NCI-H345 (cell line): ENCODE measurements at places on chromosomes 2 and 18.

DNA sequence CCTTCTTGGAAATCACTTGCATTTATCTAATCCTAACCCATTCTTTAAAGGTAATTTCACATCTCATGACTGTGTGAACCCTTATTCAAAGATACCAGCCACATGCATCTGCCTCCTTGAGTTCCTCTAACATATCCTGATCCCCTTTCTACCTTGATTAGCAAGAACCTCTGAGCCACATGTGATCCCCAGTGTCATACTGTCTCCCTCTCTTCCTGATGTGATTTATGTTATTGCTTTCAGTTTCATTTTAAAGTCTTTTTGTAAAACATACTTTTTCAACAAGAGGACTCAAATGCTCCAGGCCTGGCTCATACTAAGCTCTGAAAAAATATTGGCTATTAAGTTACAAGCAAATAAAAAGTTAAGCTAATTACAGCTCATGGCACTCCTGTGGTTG is 470.1 kb downstream of the DLGAP1 start:
- DNase-seq: no peak

- peak; percentile 52 for DNase-seq
These were observed 13.2 kb upstream of the DNAJC27 start for GRCh38 chr2:24984912-24985311.

DNA sequence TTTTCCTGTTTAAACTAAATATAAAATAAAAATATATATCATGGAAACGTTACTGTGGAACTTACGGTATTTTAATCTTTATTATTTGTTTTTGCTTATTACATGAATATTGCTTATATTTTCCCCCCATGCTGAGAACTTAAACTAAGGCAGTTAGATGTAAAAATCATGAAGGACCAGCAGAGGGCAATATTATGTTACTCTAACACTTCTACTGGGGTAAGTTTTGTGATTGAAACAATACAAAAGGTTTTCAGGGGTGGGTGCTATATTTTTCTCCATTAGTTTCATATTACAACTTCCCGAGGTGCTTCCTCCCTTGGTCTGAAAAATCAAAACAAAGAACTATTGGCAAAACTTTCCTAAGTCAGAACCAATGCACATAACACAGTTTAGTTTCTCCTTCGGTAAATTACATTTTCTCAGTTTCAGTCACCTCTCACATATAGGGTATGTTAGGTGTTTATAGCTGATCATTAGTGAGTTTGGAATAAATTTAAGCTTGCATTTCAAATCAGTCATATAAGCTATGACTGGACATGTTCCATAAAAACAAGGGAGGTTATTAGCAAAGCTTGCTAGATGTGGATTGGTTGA is 54.8 kb downstream of the ZNF407 start:
- peak; percentile 43 for DNase-seq

DNA sequence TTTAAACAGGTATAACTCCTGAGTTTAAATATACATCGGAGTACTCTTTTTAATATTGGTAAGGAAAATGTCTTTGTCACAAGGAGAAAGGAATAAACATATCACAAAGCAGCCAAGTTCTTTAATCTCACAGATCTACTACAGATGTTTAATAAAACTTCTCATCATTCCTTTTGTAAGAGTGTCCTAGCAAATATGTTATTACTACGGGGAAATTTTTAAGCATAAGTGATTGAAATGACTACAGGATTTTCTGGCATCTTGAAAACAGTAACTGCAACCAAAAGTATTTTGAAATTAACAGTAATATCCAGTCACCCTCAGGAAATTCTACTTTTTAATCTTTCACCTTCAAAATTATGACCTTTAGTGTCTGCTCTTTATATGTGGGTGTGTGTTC is 403.1 kb downstream of the IRS1 start:
- no peak for DNase-seq

GRCh38 chr2:40360652-40361051 is 91.2 kb downstream of the SLC8A1 start:
- DNase-seq: no peak

DNA sequence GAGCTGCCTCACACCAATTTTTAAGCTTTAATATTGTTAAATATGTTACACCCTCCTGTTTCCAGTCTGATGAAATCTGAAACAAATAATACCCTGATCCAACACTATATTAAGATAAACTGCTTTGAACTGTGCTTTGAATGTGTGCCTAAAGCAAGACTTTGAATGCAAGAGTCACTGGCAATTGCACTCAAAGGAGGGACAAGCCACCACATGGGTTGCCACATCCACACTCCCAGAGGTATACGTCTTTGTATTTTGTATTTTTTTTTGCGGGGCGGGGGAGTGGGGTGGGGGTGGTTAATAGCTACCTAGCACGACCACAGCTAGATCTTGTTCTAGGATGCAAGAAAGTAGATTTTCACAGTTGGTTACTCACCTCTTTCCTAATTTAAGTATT is 1.8 kb upstream of the ZEB2 start:
- DNase-seq: no peak

DNA sequence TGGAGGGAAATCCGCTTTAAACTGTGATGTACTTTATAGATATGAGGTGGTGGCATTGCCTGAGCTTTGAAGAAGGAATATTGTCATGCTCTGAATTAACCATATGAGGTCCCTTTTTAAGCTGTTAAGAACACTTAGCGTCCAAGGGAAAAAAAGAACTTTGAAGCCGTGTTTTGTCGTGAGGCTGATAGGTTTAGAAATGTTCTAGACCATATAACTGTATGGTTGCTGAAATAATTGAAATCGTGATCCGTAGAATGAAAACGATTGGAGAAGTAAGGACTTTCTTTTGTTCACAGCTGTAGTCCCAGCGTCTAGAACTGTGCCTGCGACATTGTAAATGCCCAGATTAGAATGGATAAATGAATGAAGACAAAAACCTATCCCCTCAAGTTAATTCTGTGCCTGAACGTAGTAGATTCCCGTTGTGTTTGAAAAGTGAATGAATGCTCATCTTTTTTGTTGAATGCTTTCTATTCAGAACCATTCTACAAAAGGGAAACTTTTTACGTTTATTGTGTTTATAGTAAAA is 1.5 kb downstream of the SMCHD1 start:
- DNase-seq: peak; percentile 9

DNA sequence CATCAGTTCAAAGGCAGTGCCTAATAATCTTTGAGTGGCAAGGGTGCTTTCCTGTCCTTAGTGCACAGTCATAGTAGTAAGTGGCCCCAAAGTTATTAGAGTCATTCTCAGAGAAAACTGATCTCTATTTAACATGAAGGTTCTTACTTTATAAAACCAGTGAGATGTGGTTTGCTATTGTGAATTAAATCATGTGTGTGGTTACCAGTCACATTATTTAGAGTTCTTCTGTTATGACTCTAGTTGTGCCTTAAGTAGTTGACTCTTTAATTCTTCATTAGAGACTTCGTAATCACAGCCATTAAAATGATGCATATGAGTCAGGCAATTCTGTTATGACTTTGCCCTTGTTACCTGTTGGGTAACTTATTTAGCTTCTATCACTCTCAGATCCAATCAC is 1392.9 kb upstream of the ACVR2A start:
- no peak for DNase-seq

- no peak for DNase-seq
These were observed 241.8 kb downstream of the AFF3 start for GRCh38 chr2:99900556-99900955.

- DNase-seq: no peak
These were observed 72.5 kb downstream of the RAPGEF4 start for GRCh38 chr2:172808156-172808555.

DNA sequence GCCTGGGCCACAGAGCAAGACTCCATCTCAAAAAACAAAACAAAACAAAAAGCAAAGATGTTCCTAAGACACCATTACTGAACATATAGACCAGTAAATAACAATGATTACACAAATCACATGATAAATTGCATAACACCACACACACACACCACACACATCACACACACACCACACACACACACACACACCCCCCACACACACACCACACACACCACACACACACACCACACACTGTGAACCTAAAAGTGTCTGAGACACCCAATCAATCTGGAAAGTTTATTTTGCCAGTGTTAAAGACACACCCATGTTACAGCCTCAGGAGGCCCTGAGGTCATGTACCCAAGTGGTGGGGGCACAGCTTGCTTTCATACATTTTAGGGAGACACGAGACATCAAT is 62.6 kb upstream of the ASAP2 start:
- no peak for DNase-seq

DNA sequence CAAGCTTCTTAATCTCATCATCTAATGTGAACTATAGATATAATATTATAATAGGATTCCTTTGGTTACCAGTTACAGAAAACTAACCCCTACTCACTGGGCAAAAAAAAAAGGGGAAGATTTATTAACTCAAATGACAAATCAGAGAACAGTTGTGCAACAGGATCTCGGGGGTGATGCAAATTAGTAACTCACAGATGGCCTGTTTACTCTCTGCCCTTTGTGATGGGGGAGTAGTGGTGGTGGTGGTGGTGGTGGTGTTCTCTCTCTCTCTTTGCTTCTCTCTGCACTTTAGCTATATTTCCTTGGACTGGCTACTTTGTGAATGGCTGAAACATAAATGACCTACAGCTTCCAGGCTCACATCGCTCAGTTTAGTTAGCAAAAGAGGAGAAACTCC is 59.0 kb downstream of the TMEM247 start:
- no peak for DNase-seq

DNA sequence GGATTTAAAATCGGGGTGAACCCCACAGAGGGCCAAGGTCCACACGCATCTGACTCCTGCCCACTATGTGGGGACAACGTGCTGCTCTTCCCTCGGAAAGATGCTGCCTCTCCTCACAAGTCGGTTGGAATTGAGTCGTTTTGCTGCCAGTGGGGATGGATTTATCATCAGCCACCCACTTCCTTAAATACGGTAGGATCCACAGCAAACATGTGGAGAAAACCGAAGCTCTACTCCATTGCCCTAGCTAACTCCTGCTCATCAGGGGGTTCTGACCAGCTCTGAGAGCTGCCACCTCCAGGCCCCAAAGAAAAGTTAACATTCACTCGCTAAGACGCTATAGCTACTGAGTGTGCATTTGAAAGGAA is 80.9 kb downstream of the CHRNA1 start:
- no peak for DNase-seq

DNA sequence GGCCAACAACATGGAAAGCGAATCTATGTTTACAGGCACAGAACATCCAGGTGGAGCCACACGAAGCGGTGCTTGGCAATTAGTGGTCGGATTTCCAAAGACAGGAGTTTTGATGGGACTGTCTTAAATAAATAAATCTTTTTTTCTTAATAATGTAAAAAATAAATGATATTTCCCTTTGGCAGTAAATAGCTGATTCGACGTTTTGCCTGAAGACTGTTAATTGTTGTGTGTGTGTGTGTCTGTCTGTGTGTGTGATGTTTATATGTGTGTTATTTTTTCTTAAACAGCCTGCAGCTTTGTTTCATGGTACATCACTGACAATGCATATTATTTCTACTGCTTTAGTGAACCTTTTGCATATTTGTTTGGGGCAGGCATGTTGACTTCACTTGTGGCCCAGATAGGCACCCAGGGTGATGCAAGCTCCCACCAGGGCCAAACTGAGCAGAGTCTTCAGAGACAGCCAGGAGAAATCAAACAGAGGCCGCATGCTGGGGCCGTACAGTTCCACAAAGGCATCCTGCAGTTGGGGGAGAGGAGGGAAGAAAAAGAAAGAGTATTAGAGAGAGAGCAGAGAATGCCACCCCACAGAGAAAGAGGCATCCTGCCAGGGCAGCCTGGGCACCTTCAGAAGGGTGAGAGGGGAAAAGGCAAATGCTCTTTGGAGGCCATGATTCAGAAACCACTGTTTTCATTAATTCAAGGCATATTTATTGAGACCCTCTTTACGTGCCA is 191.2 kb downstream of the BCL2 start:
- no peak for DNase-seq

GRCh38 chr2:238581126-238581525 is 154.4 kb downstream of the ASB1 start:
- DNase-seq: no peak

- DNase-seq: no peak
These were observed 104.2 kb upstream of the SPRED2 start for GRCh38 chr2:65536596-65536995.

- peak; percentile 13 for DNase-seq
These were observed 101.6 kb upstream of the TTN start for GRCh38 chr2:178908810-178909209.

- DNase-seq: no peak
These were observed 17.1 kb downstream of the GATA6 start for GRCh38 chr18:22186484-22186971.

- DNase-seq: peak; percentile 11
These were observed 78.0 kb upstream of the PNPT1 start for GRCh38 chr2:55771612-55772011.

DNA sequence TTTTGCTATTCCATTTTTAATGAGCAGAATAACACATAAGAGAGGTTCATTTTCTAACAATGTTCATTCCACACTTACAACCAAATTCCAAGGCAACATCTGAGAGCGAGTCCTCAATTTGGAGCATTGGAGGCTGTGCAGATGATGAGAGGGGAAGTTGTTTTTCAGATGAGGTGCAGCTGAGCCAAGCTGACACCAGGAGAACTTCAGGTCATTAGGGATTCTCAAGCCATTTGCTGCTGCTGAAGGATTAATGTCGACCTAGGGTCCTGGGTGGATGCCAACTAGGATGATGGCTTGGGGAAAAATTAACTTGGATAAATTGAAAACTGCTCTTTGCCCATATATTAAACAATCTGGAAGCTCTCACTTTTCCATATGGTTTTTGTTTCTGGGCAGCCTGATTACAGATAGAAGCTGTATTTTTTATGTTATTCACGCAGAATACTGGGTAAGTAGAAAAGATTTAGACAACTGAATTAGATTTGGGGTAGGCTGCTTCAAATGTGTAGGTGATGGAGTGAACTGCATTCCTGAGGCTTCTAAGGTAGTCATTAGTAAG is 206.4 kb upstream of the SLC39A10 start:
- DNase-seq: no peak

DNA sequence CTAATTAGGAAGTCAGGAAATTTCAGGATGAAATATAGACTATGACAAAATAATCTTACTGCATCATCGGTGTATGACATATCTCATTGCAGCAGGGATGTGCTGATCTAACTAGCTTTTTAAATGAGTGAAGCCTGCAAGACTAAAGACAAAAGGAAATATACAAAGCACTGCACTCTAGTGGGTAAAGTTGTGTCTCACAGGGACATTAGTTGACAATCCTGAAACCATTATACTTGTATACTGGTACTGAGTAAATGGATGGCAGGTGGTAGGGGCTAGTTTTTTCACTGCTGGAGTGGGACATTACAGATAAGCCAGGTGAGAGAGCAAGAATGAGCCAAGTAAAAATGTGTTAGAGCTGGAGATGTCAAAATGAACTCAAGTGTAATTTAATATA is 317.5 kb upstream of the RAB6C start:
- no peak for DNase-seq

GRCh38 chr2:48944956-48945355 is 189.4 kb upstream of the LHCGR start:
- DNase-seq: no peak
